Peyer's patch (tissue), 4 donors: ENCODE measurements at places on chromosomes 2 and 18.

DNA sequence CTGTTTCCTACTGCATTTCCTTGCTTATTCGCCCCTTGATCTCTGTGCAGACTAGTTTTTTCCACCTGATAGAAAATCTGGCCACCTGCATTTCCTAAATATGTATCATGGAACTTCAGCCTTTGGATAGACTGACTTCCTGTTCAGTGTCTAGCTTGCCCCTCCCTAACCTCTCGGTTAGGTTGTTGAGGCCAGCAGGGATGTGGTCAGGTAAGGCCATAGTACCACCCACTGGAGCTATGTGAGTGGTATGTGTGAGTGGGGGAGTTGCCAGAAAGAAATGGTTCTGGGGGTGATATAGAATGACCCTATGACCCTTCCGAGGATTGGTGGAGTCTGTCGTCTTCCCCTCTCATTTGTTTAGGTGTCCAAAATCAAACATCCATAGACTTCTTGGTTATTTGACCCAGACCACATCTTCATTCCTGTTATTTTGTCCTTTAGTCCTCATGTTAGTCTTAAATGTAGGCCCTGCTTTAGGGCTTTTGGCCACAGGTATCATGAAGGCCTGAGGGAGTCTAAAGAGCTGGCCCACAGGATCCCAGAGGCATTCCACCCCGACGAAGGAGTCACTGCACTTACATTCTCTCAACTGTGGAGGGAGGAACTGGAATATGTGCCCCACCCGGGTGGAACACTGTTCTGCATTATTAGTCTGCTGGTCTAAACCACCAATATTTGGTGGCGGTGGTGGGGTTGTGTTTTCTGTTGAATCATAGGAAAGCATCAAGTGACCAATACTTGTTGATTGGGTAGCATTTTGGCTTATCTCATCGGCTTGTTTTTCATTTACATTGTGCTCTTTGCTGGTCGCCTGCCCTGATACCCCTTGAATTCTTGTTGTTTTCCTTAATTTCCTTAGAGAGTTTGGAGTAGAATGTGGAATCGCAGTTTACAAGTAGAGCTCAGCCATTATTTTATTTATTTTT is 21.9 kb downstream of the CAB39 start:
- H3K4me3 ChIP-seq, result no peak overlapping the region
- no peak for DNase-seq
- peaks cover 6% of the 10 kb centered on the region for H3K4me1 ChIP-seq
- no peaks in the 10 kb centered on the region for H3K36me3 ChIP-seq

GRCh38 chr2:100786297-100786658 is 33.7 kb upstream of the NPAS2 start:
- no peak overlapping the region for H3K4me3 ChIP-seq
- DNase-seq, result no peak
- no peak overlapping the region for H3K27ac ChIP-seq
- no peaks in the 10 kb centered on the region for H3K36me3 ChIP-seq
- no peaks in the 10 kb centered on the region for H3K27me3 ChIP-seq

GRCh38 chr18:41599466-41599865 is 355.6 kb upstream of the PIK3C3 start:
- DNase-seq, result no peak
- H3K36me3 ChIP-seq, result no peaks in the 10 kb centered on the region
- no peak overlapping the region for H3K4me3 ChIP-seq
- no peak overlapping the region for H3K27ac ChIP-seq
- no peaks in the 10 kb centered on the region for H3K4me1 ChIP-seq
- H3K27me3 ChIP-seq, result no peaks in the 10 kb centered on the region

DNA sequence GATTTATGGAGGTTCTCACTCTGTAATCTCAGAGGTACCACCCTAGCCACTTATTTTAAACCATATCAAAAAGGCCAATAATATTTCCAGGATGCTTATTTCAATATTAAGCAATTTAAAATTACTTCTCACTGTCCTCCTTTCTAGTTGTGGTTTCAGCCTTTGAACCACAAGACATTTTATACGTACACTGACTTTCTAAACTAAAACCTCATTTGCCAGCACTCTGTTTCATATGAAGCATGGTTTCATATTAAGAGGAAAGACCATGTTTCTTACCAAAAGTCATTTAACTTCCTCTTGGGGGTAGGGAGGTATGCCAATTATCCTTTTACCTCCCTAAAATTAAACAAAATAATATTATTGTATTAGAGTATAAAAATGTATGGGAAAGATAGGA is 399.8 kb downstream of the CDH7 start:
- no peak overlapping the region for H3K4me3 ChIP-seq
- H3K4me1 ChIP-seq, result no peaks in the 10 kb centered on the region
- no peaks in the 10 kb centered on the region for H3K36me3 ChIP-seq
- H3K27me3 ChIP-seq, result no peaks in the 10 kb centered on the region

DNA sequence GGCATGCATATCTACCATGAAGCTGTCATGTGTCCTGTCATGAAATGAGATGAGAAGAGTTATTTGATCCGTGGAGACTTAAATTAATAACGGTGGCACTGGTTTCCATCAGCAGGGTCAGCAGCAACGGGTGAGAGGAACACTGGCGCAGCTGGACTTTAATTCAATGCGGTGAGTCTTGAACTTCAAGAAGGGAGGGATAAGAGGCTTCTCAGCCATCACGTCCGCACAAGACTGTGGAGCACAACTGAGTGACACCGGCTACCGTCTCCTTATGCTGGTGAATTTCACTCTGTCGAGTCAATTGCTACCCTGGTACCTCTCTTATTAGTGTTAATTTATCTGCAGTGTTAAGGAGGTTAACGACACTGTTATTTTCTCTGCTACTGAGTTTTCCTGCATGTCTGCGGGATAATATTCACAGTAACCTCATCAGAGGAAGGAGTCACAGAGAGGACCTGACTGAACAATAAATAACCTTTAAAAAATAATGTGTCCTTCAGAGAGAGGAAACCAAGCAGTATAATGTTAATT is 236.8 kb downstream of the EPHA4 start:
- DNase-seq, result no peak
- no peaks in the 10 kb centered on the region for H3K36me3 ChIP-seq
- H3K4me1 ChIP-seq, result no peaks in the 10 kb centered on the region
- no peak overlapping the region for H3K4me3 ChIP-seq
- H3K27me3 ChIP-seq, result no peaks in the 10 kb centered on the region
